Common myeloid progenitor, CD34-positive (primary cell): ENCODE measurements at places on chromosomes 3 and 15.

DNA sequence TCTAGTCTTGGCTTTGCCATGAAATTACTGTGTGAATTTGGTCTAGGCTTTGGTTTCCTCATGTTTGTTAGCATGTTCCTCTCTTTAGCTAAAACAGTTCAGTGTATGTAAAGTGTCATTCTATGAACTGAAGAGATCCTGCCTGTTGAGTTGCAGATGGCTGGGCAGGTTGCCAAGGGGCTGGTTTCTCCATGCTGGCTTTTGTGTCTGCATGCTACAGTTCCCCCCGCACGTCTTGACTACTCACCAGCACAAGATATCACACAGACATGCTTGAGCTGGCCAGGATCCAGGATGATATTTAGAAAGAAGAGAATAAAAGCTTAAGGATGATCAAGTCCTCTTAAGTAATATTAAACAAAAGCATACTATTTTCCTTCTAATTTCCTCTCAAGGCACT lies 90.2 kb downstream of the CERS3 start:
- DNase-seq, result peak; percentile 48

DNA sequence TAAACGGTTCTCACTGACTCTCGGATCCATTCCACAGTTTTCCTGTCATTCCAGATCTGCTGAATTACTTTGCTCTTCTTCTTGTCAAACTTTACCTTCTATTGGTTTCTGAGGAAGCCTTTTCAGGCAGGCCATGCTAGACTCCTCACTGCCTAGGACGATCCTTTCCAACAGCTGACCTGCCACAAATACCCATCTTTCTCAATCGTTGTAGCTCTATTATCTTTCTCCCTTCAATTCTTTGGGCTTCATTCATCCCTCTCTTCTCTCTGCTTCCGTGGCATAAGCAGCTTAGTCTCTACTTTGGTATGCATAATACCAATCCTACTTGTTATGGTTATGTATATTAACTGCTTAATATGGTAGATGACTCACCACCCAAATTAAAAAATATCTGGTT lies 421.8 kb downstream of the NLGN1 start:
- DNase-seq, result no peak

DNA sequence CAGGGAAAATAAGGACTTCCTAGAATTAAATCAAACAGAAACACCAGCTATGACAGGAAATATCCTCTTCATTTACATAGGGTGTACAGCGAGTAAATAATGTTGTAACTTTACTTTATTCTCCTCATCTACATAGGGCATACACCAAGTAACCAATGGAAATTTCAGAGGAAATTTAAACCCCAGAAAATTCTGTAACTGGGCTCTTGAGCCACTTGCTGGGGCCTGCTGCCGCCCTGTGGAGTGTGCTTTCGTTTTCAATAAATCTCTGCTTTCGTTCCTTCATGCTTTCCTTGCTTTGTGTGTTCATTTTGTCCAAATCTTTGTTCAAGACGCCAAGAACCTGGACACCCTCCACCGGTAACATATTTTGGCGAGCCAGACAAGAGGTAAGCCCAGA lies 990.4 kb upstream of the CADM2 start:
- no peak for DNase-seq

- no peak for DNase-seq
Observed at GRCh38 chr3:35745351-35745750, 106.0 kb downstream of the ARPP21 start.

- no peak for DNase-seq
Observed at GRCh38 chr3:130979117-130979516, 47.5 kb downstream of the ASTE1 start.

DNA sequence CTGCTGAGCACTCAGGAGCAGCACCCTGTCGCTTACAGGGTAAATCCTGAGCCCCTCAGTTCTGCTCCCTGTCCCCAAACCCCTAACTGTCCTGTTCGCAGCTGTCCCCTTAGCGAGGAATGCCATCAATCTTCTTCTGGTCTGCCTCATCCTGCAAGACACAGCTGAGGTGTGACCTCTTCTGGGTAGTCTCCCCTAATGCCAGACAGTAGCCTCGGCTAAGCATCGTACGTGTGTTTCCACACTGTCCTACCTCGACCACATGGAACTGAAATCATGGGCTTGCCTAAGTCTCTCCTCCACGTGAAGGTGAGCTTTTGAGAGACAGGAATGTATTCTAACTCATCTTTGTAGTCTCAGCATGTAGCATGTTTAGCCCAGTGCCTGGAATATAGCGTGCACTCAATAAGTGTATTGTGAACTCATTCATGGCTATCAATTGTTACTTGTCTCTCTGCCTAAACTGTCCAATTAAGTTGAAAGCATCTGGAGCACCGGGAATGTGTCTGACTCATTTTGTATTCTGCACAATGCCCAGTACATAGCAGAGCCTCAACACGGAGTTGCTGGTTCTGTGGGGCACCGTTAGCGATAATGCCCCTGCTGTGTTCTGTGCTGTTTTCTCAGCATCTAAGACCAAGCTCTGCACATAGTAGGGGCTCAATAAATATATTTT lies 90.2 kb downstream of the HES1 start:
- DNase-seq, result no peak

GRCh38 chr3:195403841-195404408 lies 38.9 kb downstream of the ACAP2 start:
- no peak for DNase-seq

GRCh38 chr3:30457081-30457480 lies 149.3 kb upstream of the TGFBR2 start:
- no peak for DNase-seq

DNA sequence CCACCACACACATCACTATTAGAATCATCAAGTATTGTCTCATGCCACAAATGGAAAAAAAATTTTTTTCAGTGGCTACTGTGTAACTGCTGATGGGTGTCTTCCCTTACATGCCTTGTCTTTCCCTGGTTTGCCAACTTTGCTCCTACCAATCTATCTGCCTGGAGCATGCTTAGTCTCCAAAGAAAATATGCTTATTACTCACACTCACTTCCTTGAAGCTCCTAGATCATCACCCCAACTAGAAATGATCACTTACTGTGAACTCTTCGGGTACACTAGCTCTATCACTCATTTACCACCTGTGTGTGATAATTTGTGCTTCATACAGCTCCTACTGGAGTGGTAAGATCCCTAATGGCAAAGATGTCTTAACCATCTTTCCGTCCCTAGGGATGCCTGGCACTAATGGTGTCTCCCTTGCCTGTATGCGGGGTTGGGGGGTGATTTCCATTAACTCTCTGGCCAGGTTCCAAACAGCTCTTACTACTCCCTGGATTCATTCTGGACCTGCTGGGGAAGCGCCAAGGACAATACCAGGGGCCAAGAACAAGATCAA lies 799 bp downstream of the VPS33B start:
- no peak for DNase-seq

- DNase-seq, result no peak
Observed at GRCh38 chr3:191435981-191436380, 25.0 kb upstream of the PYDC2 start.

- peak; percentile 78 for DNase-seq
Observed at GRCh38 chr3:174216946-174217718, 642.0 kb upstream of the NAALADL2 start.

DNA sequence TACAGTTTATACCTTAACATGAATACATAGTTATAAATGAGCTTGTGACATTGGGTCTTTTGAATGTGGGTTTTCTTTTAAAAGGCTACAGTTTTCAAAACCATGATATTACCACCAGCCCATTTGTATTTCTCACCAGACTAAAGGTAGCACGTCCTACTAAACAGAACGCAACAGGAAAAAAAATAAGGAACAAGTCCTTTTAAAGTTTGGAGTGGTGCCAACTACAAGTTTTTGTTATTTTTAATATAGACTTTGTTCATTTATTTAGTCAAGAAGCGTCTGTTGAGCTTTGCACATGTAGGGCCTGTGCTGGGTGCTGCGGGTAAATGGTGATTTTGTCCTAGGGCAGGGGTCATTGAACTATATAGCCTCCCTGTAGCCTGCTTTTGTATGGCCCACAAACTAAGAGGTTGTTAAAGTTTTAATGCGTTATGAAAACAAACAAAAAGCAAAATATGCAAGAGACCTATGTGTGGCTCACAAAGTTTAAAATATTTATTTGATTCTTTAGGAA lies 164.4 kb downstream of the GHSR start:
- DNase-seq, result peak; percentile 53

GRCh38 chr3:41874022-41874421 lies 87.9 kb downstream of the ULK4 start:
- no peak for DNase-seq

DNA sequence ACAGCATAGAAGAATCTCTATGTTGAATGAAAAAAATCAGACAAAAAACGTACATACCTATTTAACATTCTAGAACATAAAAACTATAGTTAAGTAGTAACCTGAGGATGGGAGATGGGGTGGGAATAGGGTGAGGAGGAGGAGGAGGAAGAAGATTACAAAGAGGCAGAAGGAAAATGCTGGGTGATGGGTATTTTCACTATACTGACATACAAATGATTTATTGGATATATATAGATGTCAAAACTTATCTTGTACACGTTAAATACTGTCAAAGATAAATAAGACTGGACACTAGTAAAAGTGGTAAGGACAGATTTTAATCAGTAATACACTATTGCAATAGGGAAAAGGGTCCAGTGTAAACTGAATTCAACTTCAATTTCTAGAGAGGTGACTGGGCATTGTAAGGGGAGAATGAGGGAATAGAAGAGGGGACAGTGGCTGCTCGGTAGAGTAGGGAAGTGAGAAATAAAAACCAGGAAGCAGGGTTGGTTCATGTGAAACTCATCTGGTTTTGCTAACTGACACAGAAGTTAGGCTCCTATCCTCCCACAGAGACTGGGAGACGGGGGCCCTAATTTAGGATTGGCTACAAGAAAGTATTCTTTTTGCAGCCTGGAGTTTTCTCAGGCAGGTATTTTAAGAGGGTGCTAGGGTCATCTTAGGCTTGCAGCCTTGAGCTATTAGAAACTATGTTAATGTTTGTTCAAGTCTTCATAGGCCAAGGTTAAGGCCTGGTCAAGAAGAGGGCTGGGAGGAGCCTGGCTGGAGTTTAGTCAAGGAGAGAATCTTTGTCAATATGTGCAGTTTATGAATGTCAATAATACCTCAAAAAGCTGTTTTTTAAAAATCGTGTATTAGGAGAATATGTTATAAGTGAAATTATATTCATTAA lies 15.0 kb upstream of the C15orf61 start:
- no peak for DNase-seq

GRCh38 chr3:64055076-64055475 lies 31.8 kb upstream of the PSMD6 start:
- no peak for DNase-seq

- no peak for DNase-seq
Observed at GRCh38 chr3:159346271-159346903, 544.5 kb downstream of the MFSD1 start.

DNA sequence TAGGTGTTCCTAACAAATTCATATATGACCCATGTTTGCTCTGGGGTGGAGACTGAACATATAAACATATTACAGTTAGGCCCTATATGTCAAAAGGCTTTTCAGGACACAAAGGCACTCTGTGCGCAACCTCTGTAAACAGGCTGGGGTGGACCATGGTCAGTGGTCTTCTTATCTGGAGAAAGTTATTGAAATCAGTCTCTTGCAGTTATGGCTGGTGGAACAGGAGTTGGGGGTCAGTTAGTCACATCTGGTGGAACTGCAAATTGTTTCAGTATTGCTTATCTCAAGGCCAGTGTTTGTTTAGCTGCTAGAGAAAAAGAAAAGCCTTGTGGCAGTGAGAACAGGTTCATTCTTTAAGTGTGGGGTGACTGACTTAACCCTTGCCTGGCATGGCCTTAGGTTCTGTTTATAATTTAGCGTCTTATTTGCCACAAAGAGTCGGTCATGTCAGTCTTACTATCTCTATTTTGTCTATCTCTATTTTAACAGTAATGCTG lies 5.9 kb upstream of the GP9 start:
- peak; percentile 36 for DNase-seq

DNA sequence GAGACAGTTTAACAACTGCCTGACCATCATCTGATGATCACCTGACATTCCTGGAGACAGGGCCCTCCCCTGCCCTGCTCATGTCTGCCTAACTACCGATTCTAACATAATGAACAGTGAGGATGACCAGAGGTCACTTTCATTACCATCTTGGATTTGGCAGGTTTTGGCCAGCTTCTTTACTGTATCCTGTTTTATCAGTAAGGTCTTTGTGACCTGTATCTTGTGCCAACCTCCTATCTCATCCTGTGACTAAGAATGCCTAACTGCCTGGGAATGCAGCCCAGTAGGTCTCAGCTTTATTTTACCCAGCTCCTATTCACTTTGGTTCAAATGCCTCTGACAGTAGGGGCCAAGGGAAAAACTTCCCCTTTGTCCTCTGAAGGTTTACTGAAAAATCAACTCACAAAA lies 40.2 kb downstream of the METTL6 start:
- no peak for DNase-seq

DNA sequence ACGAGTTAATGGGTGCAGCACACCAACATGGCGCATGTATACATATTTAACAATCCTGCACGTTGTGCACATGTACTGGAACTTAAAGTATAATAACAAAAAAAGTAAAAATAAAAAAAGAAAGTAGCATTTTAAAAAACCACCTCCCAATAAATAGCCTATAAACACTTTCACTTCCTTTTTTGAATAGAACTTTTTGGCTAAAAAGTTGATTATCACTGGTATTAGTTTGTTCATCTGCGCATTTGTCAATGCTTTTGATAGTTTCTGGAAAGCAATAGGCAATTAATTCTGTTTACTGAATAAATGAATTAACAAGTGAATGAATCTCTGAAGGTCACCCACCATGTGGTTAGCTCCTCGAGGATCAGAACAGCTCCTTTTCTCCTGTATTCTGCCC lies 179.9 kb downstream of the SLC9A9 start:
- no peak for DNase-seq

- DNase-seq, result no peak
Observed at GRCh38 chr3:63386568-63386967, 108.5 kb downstream of the SYNPR start.

DNA sequence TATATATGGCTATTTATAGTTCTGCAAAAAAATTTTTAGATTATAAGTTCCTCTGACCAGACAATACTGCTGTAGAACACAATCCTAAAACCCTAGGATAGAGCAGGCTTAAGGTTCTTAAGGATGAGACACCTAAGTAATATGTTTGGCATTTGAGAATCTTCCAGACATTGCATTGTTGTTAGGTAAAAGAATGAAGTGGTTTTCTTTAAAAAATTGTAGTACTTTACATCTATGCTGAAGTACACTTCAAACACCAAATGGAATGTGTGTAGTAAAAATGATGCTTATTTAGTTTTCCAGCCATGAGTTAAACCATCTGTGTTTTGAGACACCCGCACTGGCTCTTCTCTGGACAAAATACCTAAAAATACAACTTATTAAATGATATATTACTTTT lies 857.7 kb downstream of the OTOL1 start:
- DNase-seq, result no peak

DNA sequence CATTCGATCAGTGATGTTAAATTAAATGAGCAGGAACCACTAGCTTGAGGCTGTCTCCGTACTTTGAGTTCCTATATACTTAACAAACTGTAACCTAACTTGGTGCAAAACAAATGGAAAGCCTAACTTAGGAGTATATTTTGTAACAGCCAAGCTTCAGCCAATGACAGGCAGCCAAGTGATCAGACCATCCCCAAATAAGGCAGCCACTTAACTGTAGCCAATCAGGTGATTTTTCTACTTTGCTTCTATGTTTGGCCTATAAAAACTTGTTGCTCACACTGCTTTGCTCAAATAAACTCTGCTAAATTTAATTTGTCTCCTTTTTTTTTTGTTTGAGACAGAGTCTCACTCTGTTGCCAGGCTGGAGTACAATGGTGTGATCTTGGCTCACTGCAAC lies 19.3 kb upstream of the ZNF770 start:
- no peak for DNase-seq
